Kidney (tissue), 22 donors: ENCODE measurements at places on chromosomes 11 and 22. TPM values are rescaled to one million over a fixed set of nuclear protein-coding genes. Genes with fewer than 3 reads are reported as not detected.

RAG2 gene
- total RNA-seq: not detected

PRAME gene
- total RNA-seq: 1.7 TPM

MS4A12 gene
- not detected for total RNA-seq

KCNQ1 gene
- 45.5 TPM for total RNA-seq

PDGFB gene
- total RNA-seq: 14.2 TPM

SOX10 gene
- 1.5 TPM for total RNA-seq

PHLDB1 gene
- 118 TPM for total RNA-seq

SCT gene
- not detected for total RNA-seq

NAA40 gene
- 27.2 TPM for total RNA-seq

DNA sequence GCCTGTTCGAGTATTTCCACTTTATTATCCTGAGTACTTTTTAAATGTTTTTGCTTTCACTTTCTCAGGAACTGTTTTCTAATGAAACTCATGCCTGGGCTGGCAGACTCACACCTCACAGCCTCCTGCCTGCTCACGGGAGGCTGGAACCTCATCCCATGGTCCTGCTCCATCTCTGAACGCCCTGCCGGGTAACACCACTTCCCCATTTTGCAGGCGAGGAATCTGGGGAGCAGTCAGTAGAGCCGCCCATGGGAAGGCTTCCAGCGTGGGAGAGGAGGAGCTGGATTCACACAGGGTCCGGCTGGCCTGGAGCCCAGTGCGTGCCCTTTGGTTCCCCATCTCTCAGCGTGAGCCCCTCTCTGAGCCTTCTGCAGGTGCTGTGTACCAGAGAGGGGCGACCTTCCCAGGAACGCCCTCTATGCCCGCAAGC is 53.6 kb downstream of the SCUBE1 start:
- no peaks in the 10 kb centered on the region for H3K27me3 ChIP-seq
- H3K4me1 ChIP-seq: peaks cover 7% of the 10 kb centered on the region
- H3K27ac ChIP-seq: no peak overlapping the region
- DNase-seq: no peak

- no peaks in the 10 kb centered on the region for H3K36me3 ChIP-seq
- H3K4me3 ChIP-seq: no peak overlapping the region
- no peak for DNase-seq
Observed at GRCh38 chr22:42511401-42511891, 8.2 kb downstream of the RRP7A start.

DNA sequence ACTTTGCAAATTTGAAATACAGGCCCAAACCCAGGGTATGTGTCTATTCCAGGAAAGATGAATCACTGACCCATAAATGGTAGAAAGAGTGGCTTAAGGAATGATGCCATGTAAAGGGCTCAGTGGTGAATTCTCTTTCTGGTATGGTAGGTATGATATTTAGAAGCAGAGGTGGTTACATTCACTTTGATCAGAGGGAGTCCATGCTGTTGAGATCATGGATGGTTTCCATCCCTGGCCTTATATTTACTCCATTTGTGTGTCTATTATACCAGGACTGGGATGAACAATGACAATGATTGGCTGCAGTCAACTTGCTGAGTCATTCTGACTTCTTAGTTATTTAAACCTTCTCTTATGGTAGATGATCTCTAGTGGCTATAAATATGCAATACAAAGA is 419.8 kb upstream of the LRRC4C start:
- DNase-seq: no peak
- no peaks in the 10 kb centered on the region for H3K27me3 ChIP-seq
- H3K4me3 ChIP-seq: no peak overlapping the region
- no peaks in the 10 kb centered on the region for H3K4me1 ChIP-seq
- H3K36me3 ChIP-seq: no peaks in the 10 kb centered on the region
- no peak overlapping the region for H3K27ac ChIP-seq

- DNase-seq: no peak
- H3K4me1 ChIP-seq: no peaks in the 10 kb centered on the region
- H3K27ac ChIP-seq: no peak overlapping the region
- no peaks in the 10 kb centered on the region for H3K27me3 ChIP-seq
- no peak overlapping the region for H3K4me3 ChIP-seq
- H3K36me3 ChIP-seq: no peaks in the 10 kb centered on the region
Observed at GRCh38 chr11:29627541-29627940, 389.3 kb downstream of the KCNA4 start.

GRCh38 chr11:47351156-47352126 is 1.1 kb downstream of the MYBPC3 start:
- no peaks in the 10 kb centered on the region for H3K27me3 ChIP-seq
- H3K4me1 ChIP-seq: no peaks in the 10 kb centered on the region
- H3K4me3 ChIP-seq: no peak overlapping the region
- no peaks in the 10 kb centered on the region for H3K36me3 ChIP-seq
- H3K27ac ChIP-seq: no peak overlapping the region

GRCh38 chr11:130882138-130882551 is 34.1 kb downstream of the SNX19 start:
- no peak overlapping the region for H3K27ac ChIP-seq
- no peak for DNase-seq
- H3K27me3 ChIP-seq: no peaks in the 10 kb centered on the region
- H3K4me3 ChIP-seq: no peak overlapping the region

DNA sequence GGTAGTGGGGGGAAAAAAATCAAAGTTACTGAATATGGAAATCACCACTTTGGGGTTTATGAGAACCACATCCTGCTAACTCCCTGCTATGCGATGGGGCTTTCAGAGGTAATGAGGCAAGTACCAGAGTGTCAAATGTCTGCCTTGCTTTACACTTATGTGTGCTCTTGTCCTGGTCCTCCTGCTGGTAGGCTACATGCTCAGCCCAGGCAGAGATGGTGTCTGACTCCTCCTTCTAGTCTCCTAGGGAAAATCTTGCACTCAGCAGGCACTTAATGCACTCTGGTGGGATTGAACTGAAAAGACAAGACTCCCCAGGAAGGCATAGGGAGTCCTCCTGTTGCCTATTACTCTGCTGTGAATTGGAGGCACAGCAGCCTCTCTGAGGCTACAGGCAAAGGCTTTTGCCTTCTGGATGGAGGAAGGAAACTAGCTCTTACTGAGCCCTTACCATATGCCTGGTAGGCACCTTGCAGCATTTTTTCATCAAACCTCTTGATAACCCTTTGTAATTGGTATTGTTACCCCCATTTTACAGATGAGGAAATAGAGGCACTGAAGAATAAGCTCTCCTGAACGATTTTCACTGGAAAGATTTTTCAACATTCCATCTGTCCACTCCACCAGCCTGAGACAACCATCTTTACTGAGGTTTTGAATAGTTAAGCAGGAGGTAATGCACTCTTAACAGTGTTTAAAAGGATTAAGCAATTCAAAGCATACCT is 132.1 kb upstream of the PAX6 start:
- H3K4me3 ChIP-seq: no peak overlapping the region
- no peaks in the 10 kb centered on the region for H3K27me3 ChIP-seq
- H3K27ac ChIP-seq: no peak overlapping the region

- H3K4me1 ChIP-seq: no peaks in the 10 kb centered on the region
- DNase-seq: peak; percentile 8
- H3K4me3 ChIP-seq: no peak overlapping the region
- H3K36me3 ChIP-seq: no peaks in the 10 kb centered on the region
- H3K27me3 ChIP-seq: no peaks in the 10 kb centered on the region
Observed at GRCh38 chr22:20312396-20313191, 7.3 kb downstream of the DGCR6L start.

DNA sequence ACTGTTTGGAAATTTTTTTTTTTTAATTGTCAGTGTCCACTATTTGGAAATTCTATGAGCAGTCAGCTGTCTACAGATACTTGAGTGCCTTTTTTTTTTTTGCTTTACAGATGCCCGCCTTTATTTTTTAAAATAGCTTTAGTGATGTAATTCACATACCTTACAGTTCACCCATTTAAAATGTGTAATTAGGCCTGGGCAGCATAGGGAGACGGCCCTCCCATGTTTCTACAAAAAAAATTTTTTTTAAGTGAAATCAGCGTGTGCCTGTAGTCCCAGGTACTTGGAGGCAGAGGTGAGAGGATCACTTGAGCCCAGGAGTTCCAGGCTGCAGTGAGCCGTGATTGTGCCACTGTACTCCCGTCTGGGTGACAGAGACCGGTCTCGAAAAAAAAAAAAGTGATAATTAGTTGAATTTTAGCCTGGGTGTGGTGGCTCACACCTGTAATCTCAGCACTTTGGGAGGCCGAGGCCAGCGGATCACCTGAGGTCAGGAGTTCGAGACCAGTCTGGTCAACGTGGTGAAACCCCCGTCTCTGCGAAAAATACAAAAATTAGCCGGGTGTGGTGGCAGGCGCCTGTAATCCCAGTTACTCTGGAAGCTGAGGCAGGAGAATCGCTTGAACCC is 1.5 kb downstream of the ZNF143 start:
- no peaks in the 10 kb centered on the region for H3K4me1 ChIP-seq
- H3K36me3 ChIP-seq: no peaks in the 10 kb centered on the region
- no peaks in the 10 kb centered on the region for H3K27me3 ChIP-seq
- DNase-seq: peak; percentile 29
- peak overlapping the region; percentile 94 for H3K27ac ChIP-seq

- DNase-seq: no peak
- H3K27ac ChIP-seq: no peak overlapping the region
- H3K36me3 ChIP-seq: no peaks in the 10 kb centered on the region
- peaks cover 2% of the 10 kb centered on the region for H3K4me1 ChIP-seq
- no peaks in the 10 kb centered on the region for H3K27me3 ChIP-seq
- H3K4me3 ChIP-seq: no peak overlapping the region
Observed at GRCh38 chr11:130772266-130773227, 143.7 kb downstream of the SNX19 start.

GRCh38 chr11:46976182-46976854 is 39.8 kb downstream of the CSTPP1 start:
- no peaks in the 10 kb centered on the region for H3K27me3 ChIP-seq
- no peak overlapping the region for H3K4me3 ChIP-seq
- no peak overlapping the region for H3K27ac ChIP-seq
- no peaks in the 10 kb centered on the region for H3K36me3 ChIP-seq

DNA sequence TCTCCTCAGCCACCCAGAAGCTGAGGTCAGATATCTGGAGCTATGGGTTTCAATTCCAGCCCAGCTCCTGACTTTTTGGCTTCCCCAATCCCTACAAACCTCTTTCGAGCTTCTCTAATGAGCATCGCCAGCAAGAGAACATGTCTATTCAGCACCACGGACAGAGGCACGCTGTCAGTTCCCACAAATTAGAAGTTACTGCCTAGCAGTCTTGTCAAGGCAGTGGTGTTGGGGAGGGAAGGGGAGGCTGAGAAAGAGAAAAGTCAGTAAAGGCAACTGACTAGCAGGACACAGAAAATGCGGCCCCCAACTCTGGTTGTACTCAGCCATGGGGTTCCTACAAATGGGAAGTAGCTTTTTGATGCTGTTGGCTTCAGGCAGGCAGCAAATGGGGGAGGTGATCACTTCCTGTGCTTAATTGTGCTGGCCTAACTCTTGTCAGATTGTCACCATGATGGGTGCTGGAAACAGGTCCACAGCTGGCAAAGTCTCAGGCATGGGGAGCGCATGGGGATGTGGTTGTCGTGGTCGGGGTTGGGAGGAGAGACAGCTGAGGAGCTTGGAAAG is 205.9 kb downstream of the ST3GAL4 start:
- no peaks in the 10 kb centered on the region for H3K27me3 ChIP-seq
- H3K4me3 ChIP-seq: no peak overlapping the region
- no peaks in the 10 kb centered on the region for H3K36me3 ChIP-seq

DNA sequence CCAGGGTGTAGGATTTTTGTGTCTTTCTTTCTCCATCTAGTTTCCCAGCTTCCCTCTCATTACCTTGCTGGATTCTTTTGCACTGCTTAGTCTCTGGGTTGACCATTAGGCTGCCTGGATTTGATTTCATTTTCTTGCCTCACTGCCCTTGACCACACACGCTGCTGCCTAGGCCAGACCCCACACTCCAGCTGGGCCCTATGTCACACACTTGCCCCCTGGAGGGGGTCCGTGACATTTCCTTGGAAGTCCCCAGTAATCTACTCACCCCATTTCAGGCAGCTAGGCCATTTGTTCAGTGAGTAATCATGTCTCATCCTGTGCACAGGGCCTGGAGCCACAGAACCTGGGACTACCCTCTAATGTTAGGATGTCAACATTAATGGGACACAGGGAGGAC is 81.9 kb upstream of the SPON1 start:
- no peak overlapping the region for H3K27ac ChIP-seq
- DNase-seq: no peak
- H3K4me1 ChIP-seq: no peaks in the 10 kb centered on the region

GRCh38 chr11:79321263-79321662 is 119.6 kb downstream of the TENM4 start:
- DNase-seq: no peak
- no peaks in the 10 kb centered on the region for H3K36me3 ChIP-seq
- no peak overlapping the region for H3K27ac ChIP-seq
- H3K27me3 ChIP-seq: no peaks in the 10 kb centered on the region
- H3K4me1 ChIP-seq: no peaks in the 10 kb centered on the region
- no peak overlapping the region for H3K4me3 ChIP-seq

GRCh38 chr11:78295991-78296930 is 107.5 kb downstream of the USP35 start:
- DNase-seq: no peak
- no peak overlapping the region for H3K4me3 ChIP-seq
- no peaks in the 10 kb centered on the region for H3K36me3 ChIP-seq
- peaks cover 10% of the 10 kb centered on the region for H3K4me1 ChIP-seq
- H3K27me3 ChIP-seq: no peaks in the 10 kb centered on the region

DNA sequence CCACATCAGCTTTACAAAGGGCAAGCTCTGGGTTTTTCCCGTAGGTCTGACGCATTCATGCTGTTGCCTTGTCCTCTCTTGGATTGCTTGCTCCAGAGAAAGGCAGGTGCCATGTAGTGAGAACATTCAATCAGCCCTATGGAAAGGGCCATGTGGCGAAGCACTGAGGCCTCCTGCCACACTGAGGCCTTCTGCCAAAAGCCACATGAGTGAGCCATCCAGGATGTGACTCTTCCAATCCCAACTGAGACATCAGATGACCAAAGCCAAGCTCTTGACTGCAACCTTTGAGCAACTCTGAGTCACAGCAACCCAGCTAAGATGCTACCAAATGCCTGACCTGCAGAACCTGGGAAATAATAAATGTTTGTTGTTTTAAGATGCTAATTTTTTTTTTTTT is 9.0 kb upstream of the PANX3 start:
- no peaks in the 10 kb centered on the region for H3K36me3 ChIP-seq
- no peaks in the 10 kb centered on the region for H3K4me1 ChIP-seq
- no peak overlapping the region for H3K27ac ChIP-seq
- no peak for DNase-seq
- H3K27me3 ChIP-seq: no peaks in the 10 kb centered on the region

DNA sequence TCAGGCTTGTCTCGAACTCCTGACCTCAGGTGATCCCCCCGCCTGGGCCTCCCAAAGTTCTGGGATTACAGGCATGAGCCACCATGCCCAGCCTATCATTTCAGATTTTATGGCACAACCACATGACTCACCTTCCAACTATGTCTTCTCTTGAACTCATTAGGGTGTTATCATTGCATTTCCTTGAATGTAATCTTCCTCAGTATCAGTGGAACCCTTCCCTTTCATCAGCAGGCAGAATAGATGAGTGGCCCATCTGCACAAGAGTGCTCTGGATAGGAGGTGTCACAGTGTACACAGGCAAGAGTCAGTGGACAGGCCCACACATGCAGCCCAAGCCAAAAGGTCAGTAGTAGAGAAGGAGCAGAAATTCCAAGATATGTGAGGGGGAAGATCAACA is 29.1 kb upstream of the AQP11 start:
- H3K36me3 ChIP-seq: no peaks in the 10 kb centered on the region
- DNase-seq: no peak
- H3K4me3 ChIP-seq: no peak overlapping the region
- H3K4me1 ChIP-seq: no peaks in the 10 kb centered on the region
